Daoy (cell line): ENCODE measurements at places on chromosomes 4 and X. TPM values are rescaled to one million over a fixed set of nuclear protein-coding genes. Genes with fewer than 3 reads are reported as not detected.

DNA sequence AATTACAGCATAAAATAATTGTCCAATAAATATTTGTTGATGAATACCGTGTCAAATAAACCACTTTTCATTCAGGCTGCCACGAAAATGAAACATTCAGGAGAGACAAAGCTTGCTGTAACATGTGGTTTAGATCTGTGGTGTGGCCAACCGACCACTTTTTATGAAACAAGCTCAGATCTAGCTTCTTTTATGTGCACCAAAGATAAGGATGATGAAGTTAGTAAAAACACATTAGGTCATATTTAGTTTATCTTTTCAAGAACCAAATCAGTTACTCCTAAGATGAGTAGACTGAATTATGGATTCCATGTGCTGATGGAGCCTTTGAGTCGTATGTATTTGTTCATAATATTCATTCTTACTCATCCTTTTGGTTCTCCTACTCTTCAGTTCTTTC, 35.8 kb downstream of the STOX2 start:
- no peak for DNase-seq

- no peak for DNase-seq
Measured at GRCh38 chrX:85017721-85018120, 14.0 kb downstream of the APOOL start.

DNA sequence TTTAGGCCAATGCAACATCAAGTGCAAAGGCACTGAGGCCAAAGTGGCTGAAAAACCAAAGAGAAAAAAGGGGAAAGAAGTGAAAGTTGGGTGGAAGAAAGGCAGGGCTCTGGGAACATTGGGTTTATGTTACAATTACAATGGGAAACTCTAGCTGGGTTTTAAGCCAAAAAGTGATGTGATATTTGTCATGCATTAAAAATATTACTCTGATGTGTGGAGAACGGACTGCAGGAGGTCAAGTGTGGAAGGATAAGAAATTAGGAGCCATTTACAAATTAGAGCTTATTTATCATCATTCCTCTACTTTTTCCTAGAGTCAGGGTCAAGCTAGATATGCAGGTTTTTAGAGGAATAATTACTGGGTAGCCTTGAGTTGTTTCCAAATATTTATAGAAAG, 516.8 kb downstream of the INPP4B start:
- DNase-seq: no peak

- DNase-seq: no peak
Measured at GRCh38 chrX:2811271-2811670, 17.5 kb upstream of the GYG2 start.

- DNase-seq: no peak
Measured at GRCh38 chr4:162162672-162163071, 1.1 kb downstream of the FSTL5 start.

DNA sequence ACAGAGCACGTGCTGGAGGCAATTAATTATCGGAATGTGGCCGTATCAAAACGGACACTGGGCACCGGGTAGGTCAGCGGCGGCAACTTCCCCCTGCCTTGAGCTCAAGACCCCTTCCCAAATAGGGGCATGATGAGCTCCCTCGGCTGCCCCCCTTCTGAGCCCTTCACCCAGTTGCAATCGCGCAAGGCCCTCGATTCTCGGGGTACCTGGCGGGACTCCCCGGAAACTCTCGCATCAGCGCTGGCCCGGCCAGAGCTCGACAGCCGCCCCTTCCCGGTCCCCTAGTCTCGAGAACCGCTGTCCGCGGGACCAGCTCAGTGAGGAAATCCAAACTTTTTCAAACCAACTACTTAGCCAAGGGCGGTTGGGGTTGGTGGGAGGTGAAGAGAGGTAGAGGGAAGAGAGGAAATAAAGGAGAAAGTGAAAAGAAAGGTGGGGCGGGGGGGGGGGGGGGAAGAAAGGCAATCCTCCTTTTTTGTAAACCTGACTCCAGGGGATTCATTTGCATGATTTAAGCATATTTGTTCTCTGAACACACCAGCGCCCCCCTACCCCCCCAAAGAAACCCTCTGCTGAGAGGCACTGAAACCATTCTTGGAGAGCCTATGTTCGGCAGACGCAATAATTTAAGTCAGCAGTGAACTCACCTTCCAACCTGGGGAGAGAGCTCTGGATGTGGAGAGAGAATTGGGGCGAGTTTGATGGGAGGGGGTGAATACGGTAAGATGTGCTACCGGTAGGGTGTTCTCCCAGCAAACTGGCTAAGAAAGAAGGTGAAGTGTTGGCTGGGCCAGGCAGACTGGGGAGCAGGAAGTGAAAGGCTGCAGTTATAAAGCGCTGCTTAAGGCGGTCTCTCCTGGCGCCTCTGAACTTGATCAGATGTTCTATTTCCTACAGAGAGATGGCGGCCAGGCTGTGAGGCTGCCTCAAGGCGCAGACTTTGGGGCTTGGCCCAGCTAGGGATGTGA, 2.0 kb upstream of the ZIC3 start:
- peak; percentile 52 for DNase-seq

GRCh38 chr4:174332741-174333493, 49.2 kb downstream of the CEP44 start:
- DNase-seq: no peak

DNA sequence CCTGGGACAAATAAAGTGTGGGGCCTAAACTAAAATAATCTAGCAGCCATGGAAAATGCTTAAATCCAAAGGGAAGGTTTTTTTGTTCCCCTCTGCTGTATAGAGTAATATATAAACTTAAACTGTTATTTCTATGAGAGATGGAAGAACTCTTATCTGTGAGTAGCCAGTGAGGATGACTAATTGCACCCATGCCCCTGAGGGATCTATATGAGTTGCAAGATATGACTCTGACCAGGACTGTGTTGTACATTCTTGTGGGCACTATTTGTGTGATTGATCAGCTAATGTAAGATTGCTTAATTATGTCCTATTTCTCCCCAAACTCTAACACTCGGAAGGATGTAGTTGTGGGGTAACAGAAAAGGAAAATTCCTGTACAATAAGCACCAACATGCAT, 35.2 kb upstream of the AMBN start:
- peak; percentile 44 for DNase-seq

DNA sequence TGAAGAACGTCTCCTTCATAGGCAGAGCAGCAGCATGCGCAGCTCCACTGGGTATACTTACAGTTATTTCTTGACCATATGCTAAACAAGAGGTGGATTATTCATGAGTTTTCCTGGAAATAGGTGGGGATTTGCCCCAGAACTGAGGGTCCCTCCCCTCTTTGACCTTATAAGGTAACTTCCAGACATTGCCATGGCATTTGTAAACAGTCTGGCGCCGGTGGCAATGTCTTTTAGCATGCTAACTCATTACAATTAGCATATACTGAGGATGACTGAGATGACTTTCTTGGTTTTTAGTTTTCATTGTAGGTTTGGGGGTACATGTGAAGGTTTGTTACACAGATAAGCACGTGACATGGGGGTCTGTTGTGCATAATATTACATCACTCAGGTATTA, 97.3 kb downstream of the MTNR1A start:
- no peak for DNase-seq

DNA sequence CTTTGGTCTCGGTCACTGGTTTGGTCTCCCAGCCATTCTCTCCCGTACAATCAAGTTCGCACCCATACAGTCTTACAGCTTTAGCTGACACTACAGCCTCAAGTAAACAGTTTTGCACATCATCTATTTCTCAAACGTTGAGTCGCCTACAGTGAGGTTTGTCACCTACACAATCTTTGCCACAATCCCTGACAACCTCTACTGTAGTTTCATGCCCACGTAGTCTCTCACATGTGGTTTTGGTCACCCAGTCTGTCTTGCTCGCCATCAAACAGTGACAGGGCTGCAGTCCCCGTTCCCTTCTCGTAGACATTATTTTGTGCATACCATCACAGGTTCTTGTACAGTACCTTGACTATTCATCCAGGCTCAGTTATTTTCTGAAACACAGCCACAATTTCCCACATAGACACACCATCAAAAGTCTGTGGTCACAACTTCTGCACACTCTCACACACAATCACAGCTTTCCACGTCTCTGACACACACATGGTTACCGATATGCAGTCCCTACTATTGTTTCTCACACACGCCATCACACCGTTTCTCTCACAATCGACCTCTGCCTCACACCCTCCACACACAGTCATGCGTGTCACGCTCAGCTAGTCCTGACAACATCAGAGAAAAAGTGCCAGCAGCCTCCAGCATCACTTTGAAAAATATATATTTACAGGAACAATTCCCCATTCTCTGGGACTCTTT, 5.3 kb upstream of the CFP start:
- no peak for DNase-seq

DNA sequence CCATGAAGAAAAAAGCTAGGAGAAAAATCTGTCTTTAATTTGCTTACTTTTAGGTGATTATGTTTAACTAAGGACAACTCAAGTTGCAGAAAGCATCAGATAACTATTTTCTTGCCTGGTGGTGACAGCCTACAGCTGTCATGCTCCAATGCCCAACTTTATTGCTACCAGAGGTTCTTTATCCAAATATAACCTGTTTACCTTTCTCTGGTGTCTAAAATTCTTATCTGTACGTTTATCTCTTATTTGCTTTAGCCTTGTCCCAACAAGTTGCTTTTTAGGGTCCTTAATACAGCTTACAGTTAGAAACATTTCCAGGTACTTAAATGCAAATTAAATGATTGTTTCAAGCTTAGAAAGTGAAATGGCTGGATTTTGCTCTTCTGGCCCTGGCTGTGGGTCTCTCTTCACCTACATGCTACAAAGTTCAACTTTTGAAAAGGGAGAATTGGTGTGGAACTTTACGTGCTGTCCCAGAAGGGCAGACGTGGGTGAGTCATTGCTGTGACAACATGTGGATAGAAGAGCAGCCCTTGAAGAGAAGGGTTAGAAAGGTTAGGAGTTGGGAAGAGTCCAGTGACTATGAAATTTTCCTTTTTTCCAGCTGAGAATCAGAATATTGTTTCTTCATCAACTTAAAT, 60.7 kb downstream of the HPGD start:
- no peak for DNase-seq

DNA sequence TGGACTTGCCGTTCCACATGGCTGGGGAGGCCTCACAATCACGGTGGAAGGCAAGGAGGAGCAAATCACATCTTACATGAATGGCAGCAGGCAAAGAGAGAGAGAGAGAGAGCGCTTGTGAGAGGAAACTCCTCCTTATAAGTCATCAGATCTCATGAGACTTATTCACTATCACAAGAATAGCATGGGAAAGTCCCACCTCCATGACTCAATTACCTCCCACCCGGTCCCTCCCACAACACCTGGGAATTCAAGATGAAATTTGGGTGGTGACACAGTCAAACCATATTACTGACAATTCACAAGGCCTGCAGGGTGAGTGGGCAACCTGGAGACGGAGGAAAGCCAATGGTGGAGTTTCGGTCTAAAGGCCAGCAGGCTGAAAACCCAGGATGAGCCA, 394.3 kb upstream of the TRAM1L1 start:
- peak; percentile 16 for DNase-seq

DNA sequence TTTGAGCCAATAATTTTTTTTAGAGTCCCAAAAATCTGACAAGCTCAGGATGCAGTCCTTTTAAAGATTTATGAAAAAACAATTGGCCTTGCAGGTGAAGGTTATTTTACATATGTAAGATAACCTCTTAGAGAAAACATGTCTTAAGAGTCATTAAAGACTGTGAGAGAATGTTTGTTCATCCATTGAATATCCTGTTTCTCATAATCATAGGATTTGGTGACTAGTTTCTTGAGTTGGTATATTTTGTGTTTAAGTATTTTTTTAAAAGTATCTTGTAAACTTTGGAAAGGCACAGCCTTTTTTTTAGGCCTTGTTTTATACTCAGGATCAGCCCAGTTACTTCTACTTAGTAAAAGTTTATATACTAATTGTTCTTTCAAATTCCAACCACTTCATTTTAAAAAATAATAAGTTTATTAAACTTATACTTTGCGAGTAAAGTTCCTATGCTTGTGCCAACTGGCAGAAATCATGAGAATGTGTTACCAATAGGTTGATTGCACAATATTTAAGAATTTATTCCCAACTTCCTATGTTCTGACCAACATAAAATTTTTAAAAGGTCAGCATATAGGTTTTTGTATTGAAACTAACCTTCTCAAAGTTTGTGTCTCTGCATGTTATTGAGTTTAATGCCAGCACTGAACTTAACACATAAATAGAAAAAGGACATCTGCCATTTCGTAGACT, 40.0 kb upstream of the ARSJ start:
- no peak for DNase-seq

DNA sequence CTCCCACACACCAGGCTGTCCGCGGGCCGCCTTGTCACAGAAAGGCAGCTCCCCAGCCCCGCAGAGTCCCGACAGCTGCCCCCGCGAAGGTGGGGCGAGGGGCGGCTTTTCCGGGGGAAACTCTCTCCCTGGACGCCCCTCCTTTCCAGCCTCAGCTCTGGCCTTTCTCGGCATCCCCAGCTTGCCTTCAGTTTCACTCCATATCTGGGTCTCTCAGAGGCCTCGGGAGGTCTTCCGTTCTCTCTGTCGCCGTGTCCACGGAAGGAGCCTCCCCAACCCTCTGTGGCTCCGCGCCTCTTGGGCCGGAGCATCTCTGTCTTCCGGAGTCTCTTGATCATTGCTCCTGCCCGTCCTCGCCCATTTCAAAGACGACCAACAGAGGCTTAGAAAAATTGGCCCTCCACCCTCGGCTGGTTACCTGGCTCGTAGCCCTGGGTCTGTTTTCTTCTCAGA, 6.1 kb upstream of the MSX1 start:
- no peak for DNase-seq

- DNase-seq: peak; percentile 50
Measured at GRCh38 chr4:7291372-7292114, 99.2 kb downstream of the SORCS2 start.

DNA sequence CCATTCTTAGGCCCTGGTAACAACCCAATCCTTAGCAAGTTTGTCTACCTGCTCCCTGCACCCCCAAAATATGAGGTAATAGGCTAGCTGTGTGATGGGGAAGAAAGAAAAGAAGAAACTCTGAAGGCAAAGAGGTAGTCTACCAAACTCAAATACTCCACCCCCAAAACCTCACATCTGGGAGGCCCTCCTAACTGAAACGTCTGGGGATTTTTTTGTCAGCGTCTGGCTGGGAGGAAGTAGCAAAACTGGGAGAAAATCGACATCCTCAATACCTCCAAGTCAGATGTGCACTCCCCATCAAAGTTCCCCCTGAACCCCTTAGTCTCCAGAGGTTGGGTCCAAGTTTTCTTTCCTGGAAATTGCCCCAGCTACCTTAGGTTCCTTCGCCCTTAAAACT, 1.0 kb downstream of the LAMP2 start:
- DNase-seq: no peak

DNA sequence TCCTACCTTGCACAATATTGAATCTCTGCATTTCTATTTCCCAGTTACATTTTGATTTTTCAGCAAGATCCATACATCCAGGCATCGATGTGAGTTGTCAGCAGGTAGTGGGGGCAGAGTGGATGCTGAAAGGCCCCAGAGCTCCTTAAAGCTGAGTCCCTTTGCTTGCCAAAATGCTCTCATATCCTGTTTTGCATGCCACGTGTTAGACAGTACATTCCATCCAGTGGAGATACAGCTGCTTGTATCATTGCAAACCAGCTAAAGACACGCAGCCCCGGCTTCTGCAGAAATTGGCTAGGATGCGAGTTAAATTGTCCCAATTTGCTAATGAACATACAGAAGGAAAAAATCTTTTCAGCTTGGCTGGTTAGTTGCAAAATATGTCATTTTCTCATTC, 179.6 kb upstream of the MXRA5 start:
- no peak for DNase-seq

- DNase-seq: peak; percentile 51
Measured at GRCh38 chr4:145679991-145680455, at the start of gene C4orf51. Gene C4orf51 (plus strand): TSS chr4:145680146. CDS start chr4:145680204, 58 bp downstream.

Gene SAGE1
- total RNA-seq: not detected in 2 replicates

Gene CENPI
- total RNA-seq: 33.7 and 43.6 TPM in 2 replicates

Gene CISD2
- total RNA-seq: 28.8 and 69.4 TPM in 2 replicates

Gene ANOS1
- not detected in 2 replicates for total RNA-seq

Gene TMEM35A
- 0.48 TPM in 1 of 2 replicates, not detected in the other for total RNA-seq

Gene IQCM
- not detected in 2 replicates for total RNA-seq

Gene RPL34
- total RNA-seq: 621 and 803 TPM in 2 replicates

Gene CDKL2
- total RNA-seq: 0.06 TPM in 1 of 2 replicates, not detected in the other
